Bronchial epithelial cell (primary cell): ENCODE measurements at places on chromosomes 4 and X.

DNA sequence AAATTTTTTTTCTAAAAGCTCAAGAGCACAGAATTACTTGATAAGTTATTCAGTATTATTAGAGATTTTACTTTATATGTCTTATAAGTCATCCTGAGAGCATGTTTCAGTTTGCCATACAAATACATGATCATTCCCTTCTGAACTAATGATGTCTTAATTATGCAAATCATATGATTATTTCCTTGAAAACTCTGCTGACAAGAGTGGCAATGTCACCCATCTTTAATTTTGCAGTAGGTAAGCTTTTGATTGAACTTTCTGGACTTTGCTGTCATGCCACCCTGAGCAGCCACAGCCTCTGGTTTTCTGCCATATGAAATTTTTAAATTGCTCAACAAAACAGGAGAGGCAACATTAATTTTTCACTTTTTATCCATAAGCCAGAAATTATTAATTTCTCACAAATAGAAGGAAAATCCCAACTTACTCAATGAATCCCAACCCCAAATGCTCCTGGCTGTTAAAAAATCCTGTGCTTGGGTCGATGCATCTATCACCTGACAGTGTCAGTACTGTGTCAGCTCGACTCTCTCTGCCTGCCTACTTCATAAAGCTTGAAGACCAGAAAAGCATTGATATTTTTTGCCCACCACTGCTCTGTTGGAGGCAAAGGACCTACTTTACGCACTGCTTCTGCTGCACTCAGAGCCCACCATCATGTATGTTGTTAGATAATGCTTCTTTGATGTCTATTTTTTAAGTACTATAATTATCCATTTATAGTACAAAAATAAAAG is 11.6 kb upstream of the HADH start:
- no peak for DNase-seq

DNA sequence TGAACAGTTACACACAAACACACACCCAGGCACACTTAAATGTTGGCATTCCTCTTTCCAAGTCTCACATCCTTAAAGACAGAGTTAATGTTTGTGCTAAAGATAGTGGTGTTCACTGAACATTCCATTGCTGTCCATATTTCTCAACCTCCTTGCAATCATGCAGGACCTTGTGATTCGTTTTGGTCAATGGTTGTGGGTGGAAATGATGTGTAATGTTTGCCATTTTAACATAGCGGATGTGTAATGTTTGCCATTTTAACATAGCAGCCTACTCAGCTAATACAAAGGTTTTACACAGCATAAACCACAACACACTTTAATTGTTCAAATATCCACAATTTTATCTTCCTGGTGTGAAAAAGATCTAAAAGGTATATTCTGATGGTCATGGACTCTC is 93.9 kb downstream of the CEP44 start:
- peak; percentile 93 for DNase-seq

GRCh38 chr4:81580346-81580993 is 108.8 kb upstream of the RASGEF1B start:
- no peak for DNase-seq

DNA sequence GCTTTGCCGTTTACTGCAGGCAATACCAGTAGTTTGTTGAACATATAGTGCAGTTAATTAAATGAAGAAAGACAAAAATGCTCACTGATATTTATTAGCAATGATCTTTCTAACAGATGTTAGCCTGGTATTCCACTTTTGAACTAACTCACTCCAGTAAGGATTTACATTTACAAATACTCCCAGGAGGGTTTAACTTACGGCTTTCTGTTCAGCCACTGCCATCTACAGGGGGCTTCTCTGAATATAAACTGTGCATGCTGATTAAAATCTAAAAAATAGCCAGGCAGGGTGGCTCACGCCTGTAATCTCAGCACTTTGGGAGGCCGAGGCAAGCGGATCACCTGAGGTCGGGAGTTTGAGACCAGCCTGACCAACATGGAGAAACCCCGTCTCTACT is 2.2 kb upstream of the SRD5A3 start:
- DNase-seq: no peak

- DNase-seq: no peak
These were observed 24.8 kb upstream of the RNF4 start for GRCh38 chr4:2443956-2444740.
